Stimulated activated CD8-positive, alpha-beta memory T cell treated with anti-CD3 and anti-CD28 coated beads, Interleukin-7, amount 100 ng/mL, for 48 hours (primary cell): ENCODE measurements at places on chromosomes 11 and 22.
A peak's percentile ranks its signal among the peaks of the same experiment; 100 is the strongest.

- DNase-seq, result no peak
These were observed 4.9 kb downstream of the PPP6R2 start for GRCh38 chr22:50348058-50348457.

- no peak for DNase-seq
These were observed 827.1 kb downstream of the TBC1D22A start for GRCh38 chr22:47589271-47590250.

- DNase-seq, result no peak
These were observed 54.0 kb upstream of the SEZ6L start for GRCh38 chr22:26115266-26115665.

DNA sequence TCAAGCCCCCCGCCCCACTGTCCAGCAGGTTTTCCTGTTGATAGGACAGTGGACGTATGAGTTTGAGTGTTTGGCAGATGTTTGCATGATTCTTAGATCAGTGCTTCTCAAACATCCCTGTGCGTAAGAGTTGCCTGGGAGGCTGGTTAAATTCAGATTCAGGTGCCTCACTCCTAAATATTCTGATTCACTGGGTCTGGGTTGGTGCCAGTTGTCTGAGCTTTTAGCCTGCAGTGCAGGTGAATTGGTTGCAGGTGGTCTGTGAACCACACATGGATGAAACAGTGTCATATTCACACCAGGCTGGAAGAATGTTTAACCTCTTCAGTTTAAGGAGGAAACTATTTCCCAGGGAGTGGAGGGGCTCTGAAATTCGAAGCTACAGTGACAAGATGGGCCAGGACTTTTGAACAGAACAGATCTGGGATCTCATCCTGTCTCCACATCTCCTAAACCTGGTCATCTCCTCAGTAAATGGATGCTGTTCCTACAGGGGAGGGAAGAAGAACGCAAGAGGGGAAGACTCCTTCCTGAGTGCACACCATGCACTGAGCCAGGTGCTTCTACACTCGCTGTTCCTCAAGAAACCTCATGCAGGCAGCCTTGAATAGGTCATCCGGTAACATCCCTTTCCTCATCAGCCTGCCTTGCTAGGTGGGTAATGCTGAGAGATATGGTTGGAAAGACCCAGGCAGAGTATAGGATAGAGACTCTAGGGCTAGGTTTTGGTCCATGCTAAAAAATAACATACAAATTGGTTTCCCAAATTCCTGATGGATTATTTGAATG lies 47.8 kb downstream of the TEAD1 start:
- no peak for DNase-seq

DNA sequence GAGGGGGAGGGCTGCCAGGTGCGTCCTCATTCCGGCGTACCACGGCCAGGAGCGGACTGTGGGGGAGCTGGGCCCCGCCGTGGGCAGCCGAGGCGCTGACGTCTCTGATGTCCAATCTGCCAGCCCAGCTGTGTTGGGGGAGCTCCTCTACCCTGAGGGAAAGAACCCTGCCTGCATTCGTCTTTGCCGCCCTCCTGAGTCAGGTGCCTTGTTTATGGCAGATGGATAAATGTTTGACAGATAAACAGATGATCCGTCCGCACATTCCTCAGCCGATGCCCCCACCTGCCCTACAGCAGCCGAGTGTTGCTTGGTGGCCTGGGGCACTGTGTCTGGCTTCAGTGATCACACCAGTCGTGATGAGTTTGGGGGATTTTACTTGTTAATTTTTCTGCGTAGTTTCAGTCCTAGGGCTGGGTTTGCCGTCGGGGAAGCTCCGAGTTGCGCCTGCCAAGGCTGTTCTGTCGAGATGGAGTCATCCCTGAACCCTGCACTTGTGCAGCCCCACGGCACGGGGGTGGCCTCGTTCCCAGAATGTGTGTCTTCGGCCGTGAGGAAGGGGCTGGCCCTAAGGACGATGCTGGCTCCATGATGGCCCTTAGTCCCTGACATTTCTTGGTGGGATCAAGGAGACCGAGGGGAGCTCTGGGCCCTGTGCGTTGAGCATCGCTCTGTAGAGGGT lies 1083.9 kb downstream of the BRD1 start:
- no peak for DNase-seq

- no peak for DNase-seq
These were observed 25.1 kb downstream of the SBF2 start for GRCh38 chr11:10268746-10269488.

DNA sequence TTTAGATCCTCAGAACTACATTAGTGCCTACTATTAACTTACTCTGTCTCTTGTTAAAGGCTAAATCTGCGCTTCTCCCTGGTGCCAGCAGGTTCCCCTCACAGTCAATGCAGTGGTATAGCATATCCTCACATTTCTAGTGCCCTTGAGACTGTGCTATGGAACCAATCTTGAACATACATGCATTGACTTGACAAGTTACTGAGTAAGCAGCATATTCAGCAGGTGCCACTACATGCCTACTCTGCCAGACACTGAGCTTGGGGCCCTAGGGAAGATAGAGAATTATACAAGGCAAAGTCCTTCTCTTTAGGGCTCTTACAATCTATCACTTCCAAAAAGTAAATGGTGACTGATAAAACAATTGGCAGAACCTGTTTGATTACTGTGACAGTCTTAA lies 3.2 kb downstream of the FUT4 start:
- no peak for DNase-seq

DNA sequence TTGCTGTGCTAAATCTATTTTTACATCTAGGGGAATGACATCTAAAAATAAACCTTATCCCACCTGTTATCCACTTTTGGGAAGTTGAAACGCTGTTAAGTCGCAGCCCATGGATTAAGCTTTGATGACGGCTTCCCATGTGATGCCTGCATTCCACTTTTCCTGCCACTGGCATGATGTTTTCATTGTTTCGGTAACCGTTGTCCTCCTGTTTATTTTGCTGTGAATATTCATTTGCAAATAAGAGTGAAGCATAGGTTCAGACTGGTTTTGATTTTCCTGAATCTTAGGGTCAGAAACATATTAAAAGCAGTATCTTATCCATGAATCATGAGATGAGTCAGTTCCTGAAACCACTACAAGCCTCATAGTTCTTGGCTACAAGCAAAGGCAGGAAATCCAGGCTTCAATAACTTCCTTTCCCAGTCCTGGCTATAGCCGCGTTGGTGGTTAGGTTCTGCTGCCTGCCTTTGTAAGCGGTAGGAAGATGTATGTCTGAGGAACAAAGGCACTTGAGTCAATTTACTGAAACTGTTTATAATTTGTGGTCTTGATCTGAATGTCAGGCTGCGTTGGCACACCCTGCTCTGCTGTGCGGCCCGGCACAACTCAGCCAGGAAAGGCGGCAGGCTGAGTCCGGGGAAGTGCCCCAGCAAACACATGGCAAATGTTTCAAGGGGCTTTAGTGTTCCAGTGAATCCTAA lies 19.4 kb downstream of the TEAD1 start:
- no peak for DNase-seq

DNA sequence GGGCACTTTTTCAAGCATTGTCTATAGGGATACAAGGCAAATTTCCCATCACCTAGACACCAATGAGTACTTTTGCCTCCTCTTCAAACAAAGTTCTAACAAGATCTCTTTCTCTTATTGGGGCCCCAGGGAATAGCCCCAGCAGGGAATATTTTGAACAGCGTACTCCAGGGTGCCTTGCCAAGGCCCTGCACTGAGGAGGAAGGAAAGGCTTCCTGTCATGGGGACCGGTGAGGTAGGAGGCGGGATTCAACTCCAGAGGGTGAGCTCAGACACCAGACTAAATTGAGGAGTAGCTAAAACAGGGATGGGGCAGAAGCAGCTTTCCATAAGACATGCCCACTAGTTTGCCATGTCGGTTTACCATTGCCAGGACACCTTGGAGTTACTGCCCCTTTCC lies 28.0 kb upstream of the OR56B4 start:
- no peak for DNase-seq

DNA sequence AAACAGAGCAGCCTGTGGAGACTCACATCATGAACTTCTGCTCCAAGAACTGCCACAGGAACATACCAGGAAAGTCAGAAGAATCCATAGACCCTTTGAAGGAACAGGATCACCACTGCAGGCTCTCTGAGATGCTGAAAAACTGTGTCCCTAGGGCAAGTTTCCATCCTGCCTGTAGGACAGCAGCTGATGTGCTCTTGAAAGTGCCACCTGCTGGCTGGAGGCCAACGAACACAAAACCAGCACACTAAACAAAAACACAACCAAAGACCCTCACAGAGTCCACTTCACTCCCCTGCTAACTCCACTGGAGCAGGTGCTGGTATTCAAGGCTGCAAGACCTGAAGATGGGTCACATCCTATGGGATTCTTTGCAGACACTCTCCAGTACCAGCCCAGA lies 12.0 kb upstream of the NXPE1 start:
- DNase-seq, result no peak

- no peak for DNase-seq
These were observed 205.4 kb downstream of the FAM76B start for GRCh38 chr11:95584180-95584579.

- DNase-seq, result no peak
These were observed 73.1 kb downstream of the CDKN1C start for GRCh38 chr11:2812371-2812991.

- no peak for DNase-seq
These were observed 98.6 kb downstream of the SEZ6L start for GRCh38 chr22:26267856-26268255.

DNA sequence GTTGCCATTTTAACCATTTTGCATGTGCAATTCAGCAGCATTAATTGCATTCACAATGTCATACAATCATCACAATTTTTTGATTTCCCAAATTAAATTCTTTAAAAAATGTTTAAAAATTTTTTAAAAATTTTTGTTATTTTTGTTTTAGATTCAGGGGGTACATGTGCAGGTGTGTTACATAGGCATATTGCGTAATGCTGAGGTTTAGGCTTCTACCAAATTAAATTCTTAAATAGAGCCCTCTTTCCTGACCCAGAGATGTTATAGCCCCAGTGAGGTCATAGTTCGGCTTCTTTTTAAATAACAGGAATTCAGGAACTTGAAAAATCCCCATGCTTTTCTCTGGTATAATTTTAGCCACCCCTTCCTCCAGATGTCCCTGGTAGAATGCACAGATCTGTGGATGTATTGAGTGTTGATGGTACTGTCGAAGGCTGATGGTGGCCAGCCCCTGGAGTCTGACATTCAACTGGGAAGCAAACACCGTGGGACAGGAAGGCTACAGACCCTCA lies 11.3 kb upstream of the AMPD3 start:
- DNase-seq, result no peak

DNA sequence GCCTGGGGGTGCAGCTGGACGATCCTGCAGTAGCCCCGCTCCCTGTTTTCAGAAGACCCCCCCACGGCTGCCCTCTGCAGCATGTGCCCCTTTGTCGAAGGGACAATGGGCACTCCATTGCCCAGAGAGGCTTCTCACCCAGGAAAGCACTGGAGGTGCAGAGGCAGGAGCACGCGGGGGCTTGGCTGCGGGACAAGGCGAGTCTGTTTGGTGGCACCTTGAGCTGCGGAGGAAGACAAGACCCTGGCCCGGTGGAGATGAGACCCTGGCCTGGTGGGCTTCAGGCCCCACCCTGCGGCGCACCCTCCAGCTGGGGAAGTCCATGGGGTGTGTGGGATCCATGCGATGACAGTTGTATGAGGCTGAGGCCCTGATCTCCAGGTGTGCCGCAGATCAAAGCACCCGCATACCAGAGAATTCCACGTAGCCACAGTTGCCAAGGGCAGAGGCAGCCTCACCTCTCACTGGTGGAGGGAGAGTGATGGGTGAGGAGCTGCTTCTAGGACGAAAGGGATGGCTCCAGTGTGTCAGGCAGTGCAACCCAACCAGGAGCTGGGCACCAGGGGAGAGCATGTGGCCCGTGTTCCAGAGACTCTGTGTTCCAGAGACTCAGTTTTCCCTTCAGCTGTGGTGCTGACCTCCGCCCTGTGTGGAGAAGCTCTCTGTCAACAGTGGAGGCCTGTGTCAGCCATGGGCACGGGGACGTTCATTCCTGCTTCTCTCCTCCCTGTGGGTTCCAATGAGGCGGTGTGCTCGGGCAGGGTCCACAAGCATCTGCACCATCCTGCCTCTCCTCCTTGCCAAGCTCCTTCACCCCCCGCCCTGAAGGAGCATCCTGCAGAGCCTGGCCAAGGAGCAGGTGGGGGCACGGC lies 10.0 kb downstream of the TBX1 start:
- no peak for DNase-seq

DNA sequence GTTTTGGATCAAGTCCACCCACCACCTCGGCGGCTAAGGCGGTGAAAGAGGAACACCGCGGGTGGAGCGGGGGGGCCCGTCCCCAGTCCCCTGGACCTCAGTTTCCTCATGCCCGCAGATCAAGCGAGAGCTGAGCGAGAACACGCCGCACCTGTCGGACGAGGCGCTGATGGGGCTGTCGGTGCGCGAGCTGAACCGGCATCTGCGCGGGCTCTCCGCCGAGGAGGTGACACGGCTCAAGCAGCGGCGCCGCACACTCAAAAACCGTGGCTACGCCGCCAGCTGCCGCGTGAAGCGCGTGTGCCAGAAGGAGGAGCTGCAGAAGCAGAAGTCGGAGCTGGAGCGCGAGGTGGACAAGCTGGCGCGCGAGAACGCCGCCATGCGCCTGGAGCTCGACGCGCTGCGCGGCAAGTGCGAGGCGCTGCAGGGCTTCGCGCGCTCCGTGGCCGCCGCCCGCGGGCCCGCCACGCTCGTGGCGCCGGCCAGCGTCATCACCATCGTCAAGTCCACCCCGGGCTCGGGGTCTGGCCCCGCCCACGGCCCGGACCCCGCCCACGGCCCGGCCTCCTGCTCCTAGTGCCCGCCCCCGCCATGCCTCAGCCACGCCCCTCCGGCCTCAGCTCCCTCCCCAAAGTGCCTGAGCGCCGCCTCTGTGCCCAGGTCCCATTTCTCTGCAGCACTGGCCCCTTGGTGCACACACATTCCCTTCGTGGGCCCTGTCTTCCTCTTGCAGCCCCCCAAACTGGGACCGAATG lies 12.7 kb downstream of the MAFF start:
- peak; percentile 49 for DNase-seq

GRCh38 chr11:67731583-67731982 lies 57.2 kb upstream of the ALDH3B2 start:
- no peak for DNase-seq

GRCh38 chr11:133362156-133362555 lies 170.1 kb downstream of the OPCML start:
- DNase-seq, result no peak

DNA sequence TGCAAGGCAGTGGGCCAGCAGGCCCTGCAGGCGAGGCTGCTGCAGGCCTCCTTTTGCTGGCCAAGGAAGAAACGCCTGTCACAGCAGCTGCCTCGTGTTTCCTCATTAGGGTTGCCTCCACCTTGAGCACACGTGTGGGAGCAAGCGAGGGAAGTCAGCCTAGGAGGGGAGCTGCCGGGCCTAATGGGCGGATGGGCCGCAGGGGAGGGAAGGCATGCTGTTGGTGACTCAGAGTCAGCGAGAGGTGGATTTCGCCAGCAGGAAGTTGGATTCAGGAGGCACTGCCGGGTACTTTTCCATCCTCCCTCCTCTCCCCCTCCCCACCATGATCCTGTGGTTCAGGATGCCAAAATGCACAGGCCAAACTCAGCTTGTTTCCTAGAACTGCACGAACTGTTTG lies 498.7 kb downstream of the METTL15 start:
- DNase-seq, result no peak

GRCh38 chr11:45809456-45810395 lies 4.8 kb downstream of the SLC35C1 start:
- no peak for DNase-seq
